Stimulated activated CD4-positive, alpha-beta T cell treated with anti-CD3 and anti-CD28 coated beads, Interleukin-12 subunit alpha, Interleukin-12 subunit beta, amount 100 ng/mL, for 4 hours (primary cell): ENCODE measurements at places on chromosomes 5 and 9.

- no peak for DNase-seq
Observed at GRCh38 chr5:142098931-142099330, 9.6 kb upstream of the NDFIP1 start.

GRCh38 chr9:130239363-130239695 is 26.2 kb upstream of the HMCN2 start:
- no peak for DNase-seq

GRCh38 chr5:151202381-151203139 is 21.3 kb downstream of the CCDC69 start:
- no peak for DNase-seq

GRCh38 chr5:161442471-161442870 is 104.1 kb downstream of the GABRB2 start:
- no peak for DNase-seq

GRCh38 chr5:141878711-141879425 is 658 bp upstream of the PCDH1 start:
- peak; percentile 80 for DNase-seq

- DNase-seq = no peak
Observed at GRCh38 chr5:17438027-17438426, 60.0 kb upstream of the TAF11L2 start.

GRCh38 chr5:50730336-50730735 is 63.9 kb downstream of the PARP8 start:
- no peak for DNase-seq

DNA sequence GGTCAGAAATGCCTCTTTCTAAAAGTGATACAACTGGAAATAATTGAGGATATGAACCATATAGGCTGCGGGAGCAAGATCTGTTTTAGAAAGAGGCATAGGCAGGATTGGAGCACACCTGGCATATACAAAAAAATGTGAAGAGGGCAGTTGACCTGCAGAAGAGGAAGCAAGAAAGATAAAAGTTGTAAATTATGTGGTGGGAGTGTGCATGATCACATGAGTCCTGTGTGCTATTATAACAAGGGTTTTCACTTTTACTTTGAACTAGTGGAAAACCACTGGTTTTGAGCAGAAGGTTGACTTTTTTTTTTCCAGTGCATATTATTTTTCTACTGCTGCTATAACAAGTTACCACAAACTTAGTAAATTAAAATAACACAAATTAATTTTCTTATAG is 489.3 kb downstream of the ANXA1 start:
- no peak for DNase-seq

DNA sequence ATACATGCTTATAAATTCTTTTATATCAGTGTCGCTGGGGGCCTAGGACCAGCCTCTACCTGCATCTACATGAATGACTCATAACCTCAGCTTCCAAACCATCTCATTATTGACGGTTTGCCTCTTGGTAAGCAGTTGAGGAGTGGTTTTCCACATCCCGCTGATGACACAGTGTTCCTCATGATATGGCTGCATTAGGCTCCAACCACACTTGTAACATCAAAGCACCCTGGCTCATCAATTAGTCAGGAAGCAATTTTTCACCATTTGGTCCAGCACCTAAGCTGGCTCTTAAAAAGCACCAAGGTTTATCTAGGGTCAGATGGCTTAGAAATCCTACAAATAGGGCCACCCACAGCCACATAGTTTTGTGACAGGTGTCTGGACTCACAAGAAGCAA is 402.4 kb downstream of the ARHGEF28 start:
- DNase-seq = no peak

DNA sequence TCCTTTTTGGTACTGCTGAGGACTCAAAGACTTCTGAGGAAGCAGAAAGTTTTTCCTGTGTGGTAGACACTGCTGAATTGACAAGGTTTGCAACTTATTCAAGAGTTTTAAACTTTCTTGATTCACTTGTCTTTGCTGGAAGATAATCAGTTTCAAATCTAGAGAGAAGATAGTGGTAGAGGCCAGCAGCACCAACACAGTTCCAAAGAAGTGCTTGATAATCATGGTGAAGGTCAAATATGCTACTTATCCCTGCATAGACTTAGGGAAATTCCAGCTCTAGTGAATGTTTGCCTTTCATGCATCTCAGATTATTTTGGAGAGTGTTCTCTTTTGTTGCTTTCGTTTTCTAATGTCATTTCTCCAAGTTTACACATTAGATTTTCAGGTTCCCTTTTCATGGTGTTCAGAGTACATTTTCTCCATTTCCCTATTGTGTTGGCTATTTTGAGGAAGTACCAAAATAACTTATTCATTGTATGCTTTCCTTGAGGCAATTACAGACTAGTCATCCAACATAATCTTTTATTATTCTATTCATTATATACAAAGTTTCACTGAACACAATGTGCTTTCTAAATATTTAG is 550 bp downstream of the IFNE start:
- no peak for DNase-seq

- no peak for DNase-seq
Observed at GRCh38 chr5:149610589-149611255, 29.4 kb downstream of the ARHGEF37 start.

- DNase-seq = no peak
Observed at GRCh38 chr9:98010445-98010844, 27.3 kb downstream of the ANP32B start.

GRCh38 chr5:122499585-122499984 is 187.5 kb downstream of the SNCAIP start:
- DNase-seq = no peak

DNA sequence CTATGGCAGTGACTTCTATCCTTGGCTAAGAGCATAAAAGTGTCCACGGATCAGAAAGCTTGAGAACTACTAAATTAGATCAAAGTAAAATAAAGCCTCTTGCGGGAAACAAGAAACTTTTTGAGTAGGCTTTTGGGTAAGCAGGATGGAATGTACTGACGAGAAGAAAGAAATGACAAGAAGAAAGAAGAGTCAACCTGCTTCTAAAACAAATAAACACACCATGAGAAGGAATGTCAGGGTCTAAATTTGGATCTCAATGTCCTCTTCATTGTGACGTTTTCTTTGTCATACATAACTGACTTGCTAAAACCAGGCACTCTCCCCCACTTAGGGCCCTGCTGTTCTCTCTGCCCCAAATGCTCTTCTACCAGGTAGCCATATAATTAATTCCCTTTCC is 290.1 kb upstream of the PTGER4 start:
- DNase-seq = no peak

DNA sequence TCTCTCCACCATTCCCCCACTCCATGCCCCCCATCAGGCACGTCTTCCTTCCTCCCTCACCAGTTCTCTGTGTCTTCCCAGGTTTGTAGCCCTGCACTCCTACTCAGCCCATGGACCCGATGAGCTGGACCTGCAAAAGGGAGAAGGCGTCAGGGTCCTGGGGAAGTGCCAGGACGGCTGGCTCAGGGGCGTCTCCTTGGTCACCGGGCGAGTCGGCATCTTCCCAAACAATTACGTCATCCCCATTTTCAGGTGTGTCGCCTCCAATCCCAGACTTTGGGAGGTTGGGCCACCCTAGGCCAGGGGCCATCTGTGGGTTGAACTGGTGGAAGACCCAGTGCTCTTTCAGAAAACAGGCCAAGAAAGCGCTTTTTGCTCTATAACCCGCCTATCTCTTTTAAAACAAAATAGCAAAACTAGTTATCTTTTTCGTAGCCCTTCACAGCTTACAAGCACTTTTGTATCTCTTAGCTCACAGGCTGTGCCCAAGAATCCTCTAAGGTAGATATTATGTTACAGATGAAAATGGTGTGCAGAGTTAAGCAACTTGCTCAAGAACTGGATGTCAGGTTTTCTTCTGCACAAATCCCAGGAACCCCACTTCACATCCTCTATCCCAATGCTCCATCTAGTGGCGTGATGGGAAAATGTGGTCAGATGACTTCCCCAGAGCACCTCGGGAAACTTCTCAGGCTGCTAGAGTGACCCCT is 56.2 kb downstream of the PLAC8L1 start:
- no peak for DNase-seq

DNA sequence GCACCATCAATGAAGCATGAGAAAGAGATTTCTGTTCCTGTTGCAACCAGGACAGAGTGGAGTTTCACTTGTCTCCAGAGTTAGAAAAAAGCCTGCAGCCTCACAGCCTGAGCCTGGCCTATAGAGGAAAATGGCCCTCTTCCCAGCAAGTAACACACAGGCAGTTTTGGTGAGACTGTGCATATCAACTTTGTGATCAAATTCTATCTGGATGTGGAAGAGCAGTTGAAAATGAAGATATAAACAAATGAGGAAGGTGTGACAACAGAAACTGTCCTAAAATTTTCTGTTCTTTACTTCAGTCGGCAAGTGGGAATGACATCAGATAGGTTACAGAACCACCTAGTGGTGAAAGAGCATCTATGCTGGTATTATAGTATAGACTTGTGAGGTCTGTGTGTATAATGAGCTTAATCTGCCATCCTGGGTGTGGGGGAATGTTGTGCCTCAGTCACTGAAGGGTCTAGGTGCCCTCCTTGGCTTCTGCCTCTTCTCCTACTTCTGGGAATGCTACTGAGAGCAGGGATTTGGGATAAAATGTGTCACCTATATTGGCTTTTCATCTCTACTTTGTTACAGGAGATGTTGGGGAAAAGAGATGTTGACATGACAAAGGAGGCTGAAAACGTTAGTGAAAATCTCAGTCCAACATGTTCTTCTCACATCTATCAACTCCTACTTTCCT is 28.2 kb downstream of the YIPF5 start:
- no peak for DNase-seq

DNA sequence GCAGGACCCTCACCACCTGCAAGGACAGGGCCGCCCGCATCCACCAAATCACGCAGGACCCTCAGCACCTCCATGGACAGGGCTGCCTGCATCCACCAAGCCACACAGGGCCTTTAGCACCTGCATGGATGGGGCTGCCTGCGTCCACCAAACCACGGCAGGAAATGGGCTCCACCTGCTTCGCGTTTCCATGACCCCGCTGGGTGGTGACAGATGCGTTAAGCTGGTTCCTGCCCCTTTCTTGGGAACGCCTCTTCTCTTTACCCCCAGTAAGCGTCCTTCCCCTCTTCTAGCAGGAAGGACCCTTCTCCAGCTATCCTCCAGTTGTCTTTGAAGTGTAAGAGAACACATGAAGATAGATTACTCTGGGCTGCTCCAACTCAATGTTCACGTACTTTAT is 13.5 kb downstream of the FBP1 start:
- no peak for DNase-seq

GRCh38 chr9:93286252-93287188 is 102.6 kb downstream of the WNK2 start:
- no peak for DNase-seq

DNA sequence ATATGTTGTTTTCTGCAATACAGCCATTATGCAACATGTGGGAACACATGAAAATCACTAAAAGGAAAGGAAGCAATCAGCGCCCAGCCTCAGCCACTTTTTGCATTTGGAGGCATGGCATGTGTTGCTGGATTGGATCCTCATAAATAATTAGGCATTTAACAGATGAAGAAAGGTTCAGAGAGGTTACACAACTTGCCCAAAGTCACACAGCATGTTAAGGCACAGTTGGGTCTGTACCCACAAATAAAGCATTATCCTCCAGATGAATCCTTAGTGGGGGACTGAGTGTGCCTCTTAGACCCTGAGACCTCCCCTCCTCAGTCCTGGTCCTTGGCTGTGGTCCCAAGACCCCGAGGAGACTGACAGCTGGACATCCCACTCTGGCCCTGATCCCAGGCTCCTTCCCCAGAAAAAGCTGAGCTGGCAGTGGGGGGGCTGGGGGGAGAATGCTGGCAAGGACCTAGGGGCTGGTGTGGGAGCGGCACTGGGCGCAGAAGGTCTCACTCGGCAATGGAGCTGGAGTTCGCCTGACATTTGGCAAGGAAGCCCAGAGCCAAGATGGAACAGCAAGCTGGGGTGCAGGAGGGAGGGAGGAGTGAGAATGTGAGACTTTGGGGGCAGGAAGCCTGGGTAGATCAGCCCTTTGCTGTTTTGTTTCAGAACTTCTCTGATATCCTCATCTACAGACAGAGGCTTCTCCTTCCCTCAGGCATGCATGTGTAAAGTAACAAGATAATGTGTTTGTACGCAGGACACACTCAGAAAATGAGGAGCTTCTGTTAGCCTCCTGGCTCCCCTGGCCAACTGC is 6.9 kb upstream of the AKNA start:
- DNase-seq = no peak

DNA sequence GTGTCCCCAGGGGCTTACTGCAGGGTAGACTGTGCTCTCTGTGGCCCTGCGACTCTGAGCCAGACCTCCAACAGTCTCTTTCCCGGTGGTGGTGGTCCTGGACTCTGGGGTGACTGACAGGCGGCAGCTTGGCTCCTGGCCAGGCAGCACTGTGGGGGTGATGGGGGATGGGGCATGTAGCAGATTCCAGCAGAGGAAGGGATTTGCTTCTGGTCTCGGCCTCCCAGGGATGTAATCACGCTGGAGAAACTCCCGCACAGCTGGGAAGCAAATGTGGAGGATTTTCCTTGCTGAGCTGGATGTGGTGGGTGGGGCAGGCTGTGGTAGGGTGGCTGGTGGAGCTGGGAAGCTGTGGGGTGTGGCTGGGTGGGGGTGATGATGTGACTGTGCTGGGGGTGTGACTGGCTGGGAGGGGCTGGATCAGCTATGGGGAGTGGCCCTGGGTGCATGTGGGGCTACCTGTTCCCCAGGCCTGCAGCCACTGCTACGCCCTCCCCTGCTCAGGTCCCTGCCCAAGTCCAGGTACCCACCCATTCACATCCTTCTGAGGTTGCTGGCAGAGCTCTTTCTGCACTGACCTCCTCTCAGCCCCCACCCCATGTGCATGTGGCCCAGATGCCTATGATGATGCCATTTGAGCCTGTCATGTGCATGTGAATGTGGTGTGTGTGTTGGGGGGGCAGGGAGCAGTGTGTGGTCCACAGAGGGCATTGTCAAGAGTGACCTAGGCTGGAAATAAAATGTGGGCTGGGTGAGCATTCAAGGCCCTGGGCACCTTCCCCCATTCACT is 3.8 kb downstream of the NDST1 start:
- DNase-seq = no peak

DNA sequence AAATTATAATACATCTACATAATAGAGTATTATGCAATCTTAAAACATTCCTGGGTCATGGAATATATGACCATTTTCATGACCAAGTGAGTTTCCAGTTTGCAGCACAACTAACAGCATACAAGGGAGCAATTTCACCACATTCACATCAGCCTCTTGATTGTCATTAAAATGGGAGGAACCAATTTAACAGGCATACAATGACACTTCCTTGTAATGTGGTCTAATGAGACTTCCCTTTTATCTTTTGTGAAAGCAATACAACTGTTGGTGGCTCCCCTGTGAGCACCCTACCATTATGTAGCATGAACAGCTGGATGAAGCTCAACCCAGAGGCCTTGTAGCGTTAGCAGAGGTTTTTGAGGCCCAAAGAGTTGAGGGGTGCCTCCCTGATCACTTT is 13.6 kb upstream of the TMOD1 start:
- no peak for DNase-seq

GRCh38 chr5:81370912-81371311 is 23.0 kb downstream of the ACOT12 start:
- DNase-seq = no peak

- DNase-seq = no peak
Observed at GRCh38 chr5:27315363-27316270, 277.2 kb upstream of the CDH9 start.

- no peak for DNase-seq
Observed at GRCh38 chr5:179221196-179221876, 123.9 kb downstream of the ADAMTS2 start.
